GM23338 (cell line): ENCODE measurements at places on chromosomes 1 and 21. TPM values are rescaled to one million over a fixed set of nuclear protein-coding genes. Genes with fewer than 3 reads are reported as not detected.

DNA sequence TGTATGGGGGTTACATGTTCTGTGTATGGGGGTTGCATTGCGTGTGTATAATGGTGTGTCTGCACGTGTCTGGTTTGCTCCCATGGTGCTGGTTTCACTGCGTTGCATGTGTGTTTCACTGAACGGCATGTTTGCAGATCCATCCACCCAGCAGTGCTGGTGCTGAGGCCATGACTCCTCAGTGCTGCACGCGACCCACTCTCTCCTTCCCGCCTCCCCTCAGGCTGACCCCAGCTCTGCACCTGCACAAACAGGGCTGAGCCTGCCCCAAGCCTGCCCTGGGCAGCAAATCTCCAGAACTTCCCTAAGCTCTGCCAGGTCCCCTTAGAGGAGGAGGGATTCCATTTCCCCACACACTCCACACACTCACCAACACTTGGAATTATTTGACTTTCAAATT lies 18.7 kb downstream of the ACTRT2 start:
- no peaks in the 10 kb centered on the region for H3K27me3 ChIP-seq
- no peak for DNase-seq
- H3K4me1 ChIP-seq = no peaks in the 10 kb centered on the region
- H3K4me3 ChIP-seq = no peak overlapping the region

GRCh38 chr1:228149406-228150119 lies at the start of gene GJC2:
Gene GJC2 (plus strand): TSS chr1:228149930. CDS start chr1:228157759, 7,829 bp downstream.
- no peak within 1 kb of the TSS for H3K4me3 ChIP-seq
- H3K36me3 ChIP-seq = no peaks in the 10 kb centered on the region
- H3K27me3 ChIP-seq = no peaks in the 10 kb centered on the region
- DNase-seq = peak; percentile 41

GRCh38 chr1:111841746-111842145 lies 86.0 kb downstream of the DDX20 start:
- no peaks in the 10 kb centered on the region for H3K4me1 ChIP-seq
- no peaks in the 10 kb centered on the region for H3K27me3 ChIP-seq
- H3K36me3 ChIP-seq = no peaks in the 10 kb centered on the region
- H3K27ac ChIP-seq = no peak overlapping the region
- no peak overlapping the region for H3K4me3 ChIP-seq
- no peak for DNase-seq

- DNase-seq = no peak
- no peak overlapping the region for H3K27ac ChIP-seq
- H3K27me3 ChIP-seq = no peaks in the 10 kb centered on the region
- no peaks in the 10 kb centered on the region for H3K36me3 ChIP-seq
Observed at GRCh38 chr1:94806441-94806871, 13.7 kb upstream of the SLC44A3 start.

DNA sequence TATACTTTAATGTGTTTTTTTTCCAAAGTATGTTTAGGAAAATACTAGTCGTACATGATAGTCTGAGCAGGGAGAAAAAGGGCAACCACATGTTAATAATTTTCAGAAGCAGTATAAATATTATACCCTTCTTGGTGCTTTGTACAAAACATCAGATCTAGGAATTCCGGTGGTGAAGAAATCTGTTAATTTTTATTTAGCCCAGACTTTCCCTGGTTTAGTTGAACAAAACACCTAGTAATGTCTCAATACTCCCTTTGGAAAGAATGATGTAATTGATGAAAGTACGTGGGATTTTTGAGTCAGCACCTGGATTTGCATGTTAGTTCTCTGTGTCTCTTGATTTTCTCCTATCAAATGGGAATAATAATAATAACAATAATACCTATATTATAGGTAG lies 38.4 kb upstream of the KCNK2 start:
- no peak overlapping the region for H3K27ac ChIP-seq
- peaks cover 17% of the 10 kb centered on the region for H3K4me1 ChIP-seq
- H3K36me3 ChIP-seq = no peaks in the 10 kb centered on the region
- no peaks in the 10 kb centered on the region for H3K27me3 ChIP-seq

GRCh38 chr1:14304381-14304865 lies 294.1 kb upstream of the KAZN start:
- no peak for DNase-seq
- H3K27me3 ChIP-seq = no peaks in the 10 kb centered on the region
- H3K36me3 ChIP-seq = no peaks in the 10 kb centered on the region

DNA sequence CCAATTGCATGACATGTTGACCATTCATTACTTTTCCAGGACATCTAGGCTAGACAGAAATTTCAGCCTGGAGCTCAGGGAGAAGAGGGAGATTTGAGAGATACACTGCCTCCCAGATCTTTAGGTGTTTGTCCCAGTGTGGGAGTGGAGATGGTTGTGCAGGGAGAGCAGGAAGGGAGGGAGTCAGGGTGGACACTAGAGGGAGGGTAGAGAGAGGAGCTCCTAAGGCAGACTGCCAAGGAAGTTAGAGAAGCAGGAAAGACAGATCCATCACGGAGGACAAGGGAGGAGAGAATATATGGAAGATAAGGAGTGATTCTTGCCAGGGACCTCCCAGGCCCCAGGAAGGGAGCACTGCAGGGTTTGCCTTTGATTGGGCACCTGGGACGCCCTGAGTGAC lies 8.7 kb downstream of the CDCA8 start:
- H3K36me3 ChIP-seq = peaks cover 63% of the 10 kb centered on the region
- no peaks in the 10 kb centered on the region for H3K27me3 ChIP-seq
- H3K27ac ChIP-seq = no peak overlapping the region
- no peak overlapping the region for H3K4me3 ChIP-seq

DNA sequence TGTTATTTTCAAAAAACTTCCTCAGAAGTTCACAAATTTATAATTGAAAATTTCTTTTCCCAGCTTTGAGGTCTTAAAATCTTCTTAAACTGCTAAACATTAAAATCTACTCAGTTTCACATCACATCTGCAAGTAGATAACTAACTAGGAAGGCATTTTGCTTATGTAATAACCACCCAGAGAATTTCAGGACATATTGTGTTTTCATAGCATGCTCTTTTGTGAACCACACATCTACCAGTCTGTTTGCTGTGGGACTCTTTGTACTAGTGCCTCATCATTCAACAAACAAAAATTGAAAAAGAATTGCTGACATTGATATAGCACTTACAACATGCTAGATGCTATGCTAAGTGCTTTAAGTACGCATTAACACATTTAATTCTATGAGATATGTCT lies 31.6 kb upstream of the C1orf146 start:
- H3K4me3 ChIP-seq = no peak overlapping the region
- no peaks in the 10 kb centered on the region for H3K27me3 ChIP-seq
- DNase-seq = no peak
- H3K4me1 ChIP-seq = peaks cover 11% of the 10 kb centered on the region; the same call in 1 of the 2 replicates
- no peak overlapping the region for H3K27ac ChIP-seq
- H3K36me3 ChIP-seq = no peaks in the 10 kb centered on the region

- DNase-seq = no peak
- peaks cover 25% of the 10 kb centered on the region for H3K4me1 ChIP-seq
- no peaks in the 10 kb centered on the region for H3K36me3 ChIP-seq
- no peak overlapping the region for H3K27ac ChIP-seq
Observed at GRCh38 chr1:33260439-33260838, 4.1 kb downstream of the ZNF362 start.

GRCh38 chr1:184191181-184191621 lies 139.7 kb downstream of the TSEN15 start:
- no peaks in the 10 kb centered on the region for H3K27me3 ChIP-seq
- peak; percentile 8 for DNase-seq

- H3K4me1 ChIP-seq = no peaks in the 10 kb centered on the region
- H3K4me3 ChIP-seq = no peak overlapping the region
- no peaks in the 10 kb centered on the region for H3K27me3 ChIP-seq
- DNase-seq = peak; percentile 43
- no peak overlapping the region for H3K27ac ChIP-seq
Observed at GRCh38 chr21:38699048-38699447, 106.7 kb upstream of the ETS2 start.

GRCh38 chr1:206843626-206844025 lies 21.8 kb upstream of the IL20 start:
- H3K36me3 ChIP-seq = no peaks in the 10 kb centered on the region
- H3K27ac ChIP-seq = no peak overlapping the region
- no peaks in the 10 kb centered on the region for H3K27me3 ChIP-seq
- no peak for DNase-seq
- no peaks in the 10 kb centered on the region for H3K4me1 ChIP-seq

DNA sequence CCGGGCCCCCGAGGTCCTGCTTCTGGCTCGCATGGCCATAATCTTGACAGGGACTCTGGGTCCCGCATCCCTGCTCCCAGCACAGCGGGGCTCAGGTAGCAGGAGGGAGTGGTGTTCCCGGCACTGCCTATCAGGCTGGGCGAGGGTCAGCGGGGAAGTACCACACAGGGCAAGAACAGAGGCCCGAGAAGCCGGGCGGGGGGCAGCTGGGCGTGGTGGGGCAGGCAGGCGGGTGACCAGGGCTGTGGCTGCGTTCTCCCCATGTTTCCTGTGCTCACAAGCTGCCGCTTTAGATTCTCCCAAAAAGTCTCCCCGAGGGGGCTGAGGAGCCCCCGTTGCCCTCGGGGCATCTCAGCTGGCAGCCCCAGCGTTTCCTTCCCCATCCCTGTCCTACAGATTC lies 18.3 kb downstream of the ATAD3B start:
- no peaks in the 10 kb centered on the region for H3K27me3 ChIP-seq
- H3K4me1 ChIP-seq = no peaks in the 10 kb centered on the region
- no peak overlapping the region for H3K27ac ChIP-seq
- no peak for DNase-seq
- no peak overlapping the region for H3K4me3 ChIP-seq
- H3K36me3 ChIP-seq = peaks cover 15% of the 10 kb centered on the region

DNA sequence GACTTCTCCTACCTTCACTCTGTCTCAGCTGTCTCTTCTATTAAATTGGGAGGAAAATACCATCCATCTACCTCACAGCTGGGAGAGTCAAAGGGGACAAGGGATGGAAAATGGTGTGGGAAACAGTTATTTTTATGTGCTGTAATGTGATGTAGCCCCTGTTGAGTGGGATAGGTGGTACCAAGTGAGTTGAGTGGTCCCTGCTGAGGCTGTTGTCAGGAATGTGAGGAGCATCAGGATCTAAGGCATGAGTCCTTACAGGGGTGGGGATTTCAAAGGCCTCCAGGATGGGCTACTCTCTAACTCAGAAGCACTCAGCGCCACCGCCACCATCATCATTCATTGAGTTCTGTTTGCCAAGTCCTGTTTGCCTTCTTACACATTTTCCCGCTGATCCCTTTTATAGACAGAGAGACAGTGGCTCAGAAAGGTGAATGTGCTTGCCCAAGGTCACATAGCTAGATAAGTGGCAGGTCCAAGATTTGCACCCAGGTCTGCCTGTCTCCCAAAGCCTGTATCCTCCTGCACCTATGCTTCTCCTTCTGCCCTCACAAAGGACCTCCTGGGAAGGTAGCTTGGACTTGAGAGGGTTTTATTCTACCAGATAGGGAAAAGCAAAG lies 4.6 kb upstream of the ID3 start:
- H3K36me3 ChIP-seq = no peaks in the 10 kb centered on the region
- H3K27me3 ChIP-seq = peaks cover 25% of the 10 kb centered on the region
- H3K4me3 ChIP-seq = no peak overlapping the region
- no peak for DNase-seq
- peaks cover 40% of the 10 kb centered on the region for H3K4me1 ChIP-seq

GRCh38 chr1:199113265-199113869 lies 474.5 kb downstream of the PTPRC start:
- H3K4me3 ChIP-seq = no peak overlapping the region
- H3K36me3 ChIP-seq = no peaks in the 10 kb centered on the region
- DNase-seq = peak; percentile 74
- H3K4me1 ChIP-seq = peaks cover 15% of the 10 kb centered on the region; the same call in 1 of the 2 replicates
- H3K27ac ChIP-seq = no peak overlapping the region
- no peaks in the 10 kb centered on the region for H3K27me3 ChIP-seq

DNA sequence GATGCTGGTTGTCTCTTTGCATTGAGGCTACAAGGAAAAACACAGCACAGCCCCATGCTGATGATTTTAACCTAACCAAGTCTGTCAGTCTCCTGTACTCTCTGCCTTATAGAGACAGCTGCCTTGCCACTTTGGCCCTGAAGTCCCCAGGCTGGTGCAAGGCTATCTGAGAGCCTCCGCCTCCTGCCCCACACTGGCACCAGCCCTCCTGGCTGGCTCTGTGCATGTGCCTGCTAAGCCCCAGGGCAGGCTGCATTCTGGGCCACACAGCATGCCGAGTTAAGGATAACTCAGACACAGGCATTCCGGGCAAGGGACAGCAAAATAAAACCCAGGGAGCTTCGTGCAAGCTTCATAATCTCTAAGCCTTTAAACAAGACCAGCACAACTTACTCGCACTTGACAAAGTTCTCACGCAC lies 910 bp downstream of the RUNX1 start:
- H3K27me3 ChIP-seq = no peaks in the 10 kb centered on the region
- no peaks in the 10 kb centered on the region for H3K36me3 ChIP-seq
- H3K4me3 ChIP-seq = no peak overlapping the region
- no peak for DNase-seq
- H3K4me1 ChIP-seq = peaks cover 3% of the 10 kb centered on the region; the same call in 1 of the 2 replicates
- no peak overlapping the region for H3K27ac ChIP-seq

- DNase-seq = peak; percentile 51
- H3K4me3 ChIP-seq = no peak within 1 kb of the TSS
- no peak within 1 kb of the TSS for H3K27ac ChIP-seq
- H3K4me1 ChIP-seq = peaks cover 26% of the 10 kb centered on the region
- no peaks in the 10 kb centered on the region for H3K27me3 ChIP-seq
Observed at GRCh38 chr1:160366731-160367515, at the start of gene NHLH1. Gene NHLH1 (plus strand): TSS chr1:160367071. CDS start chr1:160370732, 3,661 bp downstream.

DNA sequence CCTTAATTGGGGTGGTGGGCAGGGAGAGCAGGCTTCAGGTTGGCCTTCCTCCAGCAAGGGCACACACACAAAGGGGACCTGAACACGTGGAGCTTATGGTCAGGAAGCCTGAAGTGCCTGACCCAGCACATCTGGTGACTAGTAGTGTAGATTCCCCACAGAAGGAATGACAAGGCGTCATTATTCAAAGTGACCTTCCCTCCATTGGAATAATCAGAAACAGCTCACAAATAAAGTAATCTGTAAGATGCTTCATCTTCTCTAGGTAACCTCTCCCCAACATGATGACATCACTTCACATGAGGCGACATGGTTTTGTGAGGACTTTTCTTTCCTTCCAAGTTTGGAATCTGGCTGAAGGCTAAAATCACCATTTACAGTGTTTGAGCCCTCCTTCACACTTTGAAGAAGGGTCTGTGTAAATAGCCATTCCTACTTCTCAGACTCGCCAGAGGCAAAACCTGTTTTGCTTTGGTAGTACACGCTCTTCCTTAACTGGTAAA lies 32.8 kb upstream of the ERG start:
- H3K27me3 ChIP-seq = no peaks in the 10 kb centered on the region
- no peak for DNase-seq
- peaks cover 14% of the 10 kb centered on the region; the same call in 1 of the 2 replicates for H3K4me1 ChIP-seq
- H3K27ac ChIP-seq = no peak overlapping the region
- H3K4me3 ChIP-seq = no peak overlapping the region

Gene AKR7A2
- 53.6 and 60.0 TPM in 2 replicates for total RNA-seq

Gene NBL1
- total RNA-seq = 8.0 and 10.6 TPM in 2 replicates

Gene HOOK1
- total RNA-seq = 27.6 and 28.6 TPM in 2 replicates

Gene F13B
- total RNA-seq = not detected in 2 replicates

Gene SLC1A7
- not detected in 2 replicates for total RNA-seq

Gene GNG4
- total RNA-seq = 49.2 and 53.5 TPM in 2 replicates

Gene CNTN2
- 2.2 TPM in 2 replicates for total RNA-seq

Gene OR2T2
- not detected in 2 replicates for total RNA-seq

Gene XCL1
- total RNA-seq = not detected in 2 replicates

Gene RGS4
- 0.38 and 1.0 TPM in 2 replicates for total RNA-seq

Gene NHLH1
- 0.50 and 0.69 TPM in 2 replicates for total RNA-seq

Gene PPIH
- 66.5 and 71.2 TPM in 2 replicates for total RNA-seq

Gene VWA5B1
- 0.70 and 1.0 TPM in 2 replicates for total RNA-seq

Gene CASP9
- 25.0 and 26.1 TPM in 2 replicates for total RNA-seq

Gene OR2M3
- not detected in 2 replicates for total RNA-seq

Gene ORC1
- 54.4 and 55.0 TPM in 2 replicates for total RNA-seq

Gene PRDM16
- total RNA-seq = 0.14 and 0.66 TPM in 2 replicates

Gene AVPR1B
- 0.52 TPM in 1 of 2 replicates, not detected in the other for total RNA-seq
